ENCODE measurements at places on chromosomes 12 and 14.
A peak's percentile ranks its signal among the peaks of the same experiment; 100 is the strongest.

GRCh38 chr12:119902084-119902509 is 25.0 kb upstream of the CIT start:
- peak; percentile 66 for DNase-seq

- no peak for DNase-seq
Observed at GRCh38 chr12:98370976-98371375, 144.4 kb upstream of the TMPO start.

DNA sequence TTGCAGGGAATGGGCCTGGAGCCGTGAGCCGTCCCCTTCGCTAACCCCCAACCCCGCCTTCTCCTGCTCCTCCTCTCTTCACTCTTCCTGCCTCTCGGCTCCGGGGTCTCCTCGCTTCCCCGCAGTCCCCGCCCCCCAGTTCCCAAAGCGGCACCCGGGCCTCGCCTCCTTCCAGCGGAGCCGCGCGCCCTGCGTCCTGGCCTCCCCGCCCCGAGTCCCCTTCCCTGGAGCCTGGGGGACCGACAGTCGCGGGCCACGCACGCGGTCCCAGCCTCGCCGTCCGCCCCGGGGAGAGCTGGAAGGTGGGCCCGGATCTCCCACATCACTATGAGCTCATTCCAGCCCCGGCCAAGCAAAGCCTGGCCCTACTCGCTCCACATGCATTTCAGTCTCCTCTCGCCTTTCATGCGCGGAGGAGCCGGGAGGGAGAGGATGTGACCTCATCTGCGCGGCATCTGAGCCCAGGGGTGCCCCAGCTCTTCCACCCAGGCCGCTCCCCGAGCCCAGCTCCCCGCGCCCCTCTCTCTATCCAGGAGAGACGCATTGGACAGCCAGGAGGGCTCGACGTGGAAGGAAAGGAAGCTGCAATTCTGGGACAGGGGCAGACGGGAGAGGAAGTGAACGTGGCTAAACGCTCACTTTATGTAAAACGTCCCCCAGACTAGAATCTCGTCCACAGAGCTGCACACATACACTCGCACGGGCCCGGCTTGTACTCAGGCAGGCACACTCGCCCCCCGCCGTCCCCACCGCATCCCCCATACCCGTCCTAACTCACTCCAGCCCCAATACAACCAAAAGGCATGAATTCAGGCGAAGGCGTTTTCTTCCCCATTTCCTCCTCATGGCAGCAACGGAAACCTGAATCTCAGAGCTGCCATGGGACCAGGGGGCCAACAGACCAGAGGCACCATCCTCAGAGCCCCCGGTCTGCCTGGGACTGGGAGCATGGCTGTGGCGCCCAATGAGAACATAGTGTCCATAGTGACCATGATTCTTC is 108.7 kb upstream of the CCND2 start:
- DNase-seq: peak; percentile 70

GRCh38 chr14:55585854-55586253 is 5.8 kb downstream of the KTN1 start:
- DNase-seq: no peak

- no peak for DNase-seq
Observed at GRCh38 chr12:106657488-106657887, 74.7 kb downstream of the RFX4 start.

DNA sequence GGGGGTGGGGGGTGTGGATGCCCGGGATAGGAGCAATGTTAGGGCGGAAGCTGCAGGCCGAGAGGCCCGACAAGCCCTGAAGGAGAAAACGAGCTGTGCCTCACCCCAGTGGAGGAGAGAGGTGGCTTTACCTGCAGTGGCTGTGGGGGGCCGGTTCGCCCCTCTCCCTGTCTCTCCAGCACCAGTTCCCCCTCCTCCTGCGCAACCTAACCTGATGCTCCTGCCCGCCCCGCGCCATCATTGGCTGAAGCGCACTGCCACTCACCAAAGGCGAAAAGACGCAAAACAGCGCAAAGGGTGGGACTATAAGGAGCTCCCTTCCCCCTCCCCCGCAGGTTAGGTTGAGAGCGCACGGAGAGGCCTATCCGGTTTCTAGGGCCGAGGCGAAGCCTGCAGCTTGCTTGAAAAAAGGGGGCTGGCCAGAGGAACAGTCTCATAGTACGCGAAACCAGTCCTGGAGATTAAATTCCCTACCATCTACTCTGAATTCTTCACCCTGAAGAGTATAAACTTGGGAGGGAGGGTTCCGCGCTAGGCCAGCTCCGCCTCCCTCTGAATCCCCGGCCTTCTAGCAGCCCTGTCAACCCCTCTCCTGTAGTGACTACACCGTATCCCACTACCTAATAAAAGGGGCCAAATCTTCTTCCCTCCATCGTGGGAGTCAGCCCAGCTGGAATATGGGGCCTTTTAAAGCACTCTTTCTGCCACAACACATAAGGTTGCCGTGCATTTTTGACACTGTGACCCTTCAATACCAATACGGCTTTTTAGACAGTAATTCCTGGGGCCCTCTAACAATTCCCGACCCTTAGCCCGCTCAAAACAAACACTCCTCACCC is 18.6 kb downstream of the CHD8 start:
- peak; percentile 97 for DNase-seq

DNA sequence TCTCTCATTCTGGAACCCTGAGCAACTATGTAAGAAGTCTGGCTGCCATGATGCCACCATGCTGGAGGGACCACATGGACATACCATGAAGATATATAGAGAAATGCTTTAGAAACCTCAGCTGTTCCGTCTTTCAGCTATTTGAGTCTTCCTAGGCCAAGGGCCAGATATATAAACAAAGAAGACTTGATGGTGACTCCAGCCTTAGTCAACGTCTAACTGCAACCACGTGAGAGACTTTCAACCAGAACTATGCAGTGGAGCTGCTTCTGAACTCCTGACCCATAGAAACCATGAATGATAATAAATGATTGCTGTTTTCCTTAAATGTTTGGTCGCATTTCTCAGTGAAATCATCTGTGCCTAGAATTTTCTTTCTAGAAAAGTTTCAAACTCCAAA is 20.0 kb upstream of the KITLG start:
- DNase-seq: no peak

DNA sequence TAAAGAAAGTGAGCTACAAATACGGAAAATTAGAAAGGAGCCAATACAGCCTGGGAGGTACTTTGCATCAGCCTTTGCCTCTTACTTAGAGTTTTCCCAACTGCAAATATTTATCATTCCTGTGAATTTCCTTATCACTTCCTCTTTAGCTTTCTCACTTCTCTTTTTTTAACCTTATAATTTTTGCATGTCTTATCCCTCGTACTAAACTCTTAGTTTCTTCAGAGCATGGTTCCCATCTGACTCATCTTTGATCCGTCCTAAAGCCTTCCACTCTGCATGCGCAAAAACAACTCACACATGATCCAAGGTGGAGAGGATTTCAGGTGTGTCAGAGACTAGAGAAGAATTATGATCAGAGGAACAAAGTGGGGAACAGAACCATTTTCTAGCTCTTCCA is 9.6 kb upstream of the SNAPC1 start:
- DNase-seq: no peak

DNA sequence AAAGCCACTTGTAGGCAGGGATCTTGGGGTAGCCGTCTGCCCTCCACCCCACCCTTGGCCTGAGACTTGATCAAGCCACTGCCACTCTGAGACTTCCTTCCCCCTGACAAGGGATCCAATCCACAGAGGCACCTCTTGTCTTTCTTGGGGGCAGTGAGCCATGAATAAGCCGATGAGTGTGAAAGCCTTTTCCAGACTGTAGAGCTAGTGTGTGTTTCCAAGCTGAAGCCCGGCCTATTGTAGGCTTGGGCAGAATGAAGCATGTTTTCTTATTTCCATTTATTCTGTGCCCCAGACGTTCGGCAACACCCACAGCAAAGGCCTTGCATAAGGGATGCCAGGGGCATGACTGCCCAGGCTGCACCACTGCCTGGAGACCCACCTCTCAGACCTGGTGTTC is 991.6 kb downstream of the BCL11B start:
- DNase-seq: no peak

DNA sequence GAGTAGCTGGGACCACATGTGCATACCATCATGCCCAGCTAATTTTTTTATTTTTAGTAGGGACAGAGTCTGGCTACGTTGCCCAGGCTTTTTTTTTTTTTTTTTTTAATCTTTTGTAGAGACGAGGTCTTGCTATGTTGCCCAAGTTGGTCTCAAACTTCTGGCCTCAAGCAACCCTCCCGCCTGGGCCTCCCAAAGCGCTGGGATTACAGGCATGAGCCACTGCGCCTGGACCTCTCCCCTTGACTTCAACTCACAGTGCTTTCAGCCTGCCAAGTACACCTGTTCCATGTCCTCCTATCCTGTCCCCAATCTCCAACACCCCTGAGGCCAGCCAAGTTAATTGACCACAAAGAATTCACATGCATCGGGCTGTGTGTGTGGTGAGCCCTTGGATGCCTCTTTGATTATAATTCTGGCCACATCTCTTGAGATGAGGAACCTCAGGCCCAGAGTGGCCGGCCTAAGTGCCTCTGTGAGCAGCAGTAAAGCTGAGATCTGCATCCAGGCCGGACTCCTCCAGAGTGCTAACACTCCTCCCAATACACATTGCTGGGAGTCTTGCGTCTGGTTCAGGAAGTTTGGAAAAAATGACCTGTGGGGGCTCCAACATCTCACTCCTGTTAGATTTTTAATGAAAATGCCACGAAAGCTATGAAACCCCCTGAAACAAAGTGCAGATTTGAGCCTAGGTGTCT is 6.8 kb downstream of the RAB35 start:
- DNase-seq: no peak

- DNase-seq: no peak
Observed at GRCh38 chr12:60834806-60835205, 1239.0 kb downstream of the SLC16A7 start.

DNA sequence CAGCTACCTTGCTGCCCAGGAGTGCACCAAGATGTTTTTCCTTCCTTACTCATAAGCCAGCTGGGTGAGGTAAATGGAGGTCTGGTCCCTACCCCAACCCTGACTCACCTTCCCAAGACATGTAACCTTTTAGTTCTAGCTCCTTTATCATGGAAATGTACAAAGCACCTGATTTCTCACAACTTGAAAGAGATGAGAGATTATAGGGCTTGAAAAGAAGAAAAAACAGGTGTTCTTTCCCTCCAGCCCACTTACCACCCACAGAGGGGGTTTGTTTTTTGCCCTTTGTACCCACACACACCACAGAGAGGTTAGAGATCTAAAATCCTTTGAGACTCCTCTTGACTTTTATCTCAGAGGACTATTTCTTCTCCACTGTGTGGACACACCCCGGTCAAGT is 21.1 kb downstream of the PLXNC1 start:
- DNase-seq: no peak

- DNase-seq: no peak
Observed at GRCh38 chr14:59465316-59466135, at the start of gene GPR135. Gene GPR135, minus strand, starts transcription at chr14:59465380. Its CDS starts 154 bp downstream, at chr14:59465226.

- DNase-seq: peak; percentile 32
Observed at GRCh38 chr14:34713681-34714319, 593 bp downstream of the CFL2 start.

- DNase-seq: no peak
Observed at GRCh38 chr12:90261283-90261682, 552.6 kb upstream of the ATP2B1 start.

- DNase-seq: no peak
Observed at GRCh38 chr14:73944432-73945158, 5.3 kb downstream of the FAM161B start.

- no peak for DNase-seq
Observed at GRCh38 chr14:97878206-97878605, 1081.0 kb downstream of the VRK1 start.

DNA sequence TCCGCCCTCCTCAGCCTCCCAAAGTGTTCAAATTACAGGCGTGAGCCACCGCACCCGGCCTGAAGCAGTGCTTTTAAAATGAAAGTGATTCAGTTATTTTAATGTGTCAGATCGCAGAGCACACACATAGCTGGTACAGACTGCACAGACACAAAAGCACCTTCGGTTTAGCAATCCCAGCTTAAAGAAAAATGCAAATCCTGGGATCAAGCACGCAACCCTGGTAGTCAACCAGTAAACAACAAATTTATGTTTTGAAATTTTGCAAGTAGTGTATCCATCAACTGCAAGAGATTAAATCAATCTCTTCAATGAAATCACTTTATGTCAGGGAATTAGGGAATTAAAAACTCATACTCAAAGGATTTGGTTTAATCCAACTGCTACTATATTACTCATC is 28.4 kb downstream of the SLC38A1 start:
- no peak for DNase-seq

- no peak for DNase-seq
Observed at GRCh38 chr12:30630076-30630978, 65.3 kb downstream of the IPO8 start.

DNA sequence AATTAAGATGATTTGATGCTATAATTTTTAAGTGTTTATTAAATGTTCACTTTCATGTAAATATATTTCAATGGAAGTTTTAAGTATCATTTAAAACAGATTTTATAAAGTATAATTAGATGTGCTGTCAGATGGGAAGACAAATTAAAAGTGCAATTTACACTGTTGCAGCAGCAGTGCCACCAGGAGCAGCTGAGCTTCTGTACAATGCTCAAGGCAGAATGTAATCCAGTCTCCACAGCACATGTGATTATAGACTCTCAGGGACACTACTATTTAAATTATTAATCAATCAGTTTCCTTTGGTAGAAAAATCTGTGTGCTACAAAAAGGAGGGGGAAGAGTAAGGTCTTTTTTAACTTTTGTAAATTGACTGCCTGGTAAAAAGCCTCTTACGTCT is 285.7 kb upstream of the USP15 start:
- DNase-seq: no peak

DNA sequence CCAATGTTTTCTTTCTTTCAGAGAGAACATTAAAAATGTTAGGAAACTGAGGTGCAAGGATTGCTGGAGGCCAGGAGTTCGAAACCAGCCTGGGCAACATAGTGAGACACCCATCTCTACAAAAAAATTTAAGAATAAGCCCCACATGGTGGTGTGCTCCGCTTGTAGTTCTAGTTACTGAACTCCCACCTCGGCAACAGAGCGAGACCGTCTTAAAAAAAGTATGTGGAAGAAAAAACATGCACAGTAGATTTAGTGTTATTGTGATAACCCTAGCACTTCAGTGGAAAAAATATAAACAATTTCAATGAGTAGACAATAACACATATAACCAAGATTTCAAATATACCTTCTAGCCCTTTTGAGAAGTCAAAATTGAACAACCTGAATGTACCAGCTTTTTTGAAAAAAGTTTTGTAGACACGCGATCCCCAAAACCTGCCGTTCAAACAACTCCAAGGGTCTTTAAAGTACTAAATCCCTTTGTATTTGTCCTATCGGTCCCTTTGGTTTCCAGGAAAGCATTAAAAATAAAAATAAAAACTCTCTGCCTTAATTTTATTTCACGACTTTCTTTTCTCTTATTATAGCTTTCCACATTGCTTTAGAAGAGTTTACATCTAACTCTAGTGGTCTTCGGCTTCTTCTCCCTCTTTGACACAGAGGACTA is 1.0 kb upstream of the ANO6 start:
- DNase-seq: no peak

- DNase-seq: no peak
Observed at GRCh38 chr14:36442824-36443241, 77.2 kb downstream of the NKX2-1 start.

DNA sequence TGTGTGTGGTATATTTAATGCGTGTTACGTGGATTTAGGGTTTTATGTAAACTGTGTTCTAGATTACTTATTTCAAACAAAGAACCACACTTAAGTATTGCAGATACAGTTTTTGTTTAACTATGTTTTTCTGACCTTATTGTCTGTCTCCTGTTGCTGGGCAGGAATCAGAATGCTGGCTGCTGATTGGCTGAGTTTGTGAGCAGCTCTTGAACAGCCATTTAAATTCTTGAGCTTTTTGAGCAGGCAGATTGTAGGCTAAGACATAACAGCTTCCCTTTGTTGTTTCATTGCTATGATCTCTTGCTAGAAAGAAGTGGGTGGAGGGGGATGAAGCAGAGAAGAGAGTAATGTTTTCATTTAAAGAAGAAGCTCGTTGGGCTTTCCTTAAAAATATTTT is 52.2 kb downstream of the ATF7IP start:
- peak; percentile 60 for DNase-seq

GRCh38 chr12:10753059-10753458 is 29.9 kb upstream of the YBX3 start:
- DNase-seq: no peak
